Stimulated activated CD8-positive, alpha-beta memory T cell treated with anti-CD3 and anti-CD28 coated beads, Interleukin-7, amount 100 ng/mL, for 1 hour (primary cell): ENCODE measurements at places on chromosomes 11 and 22.

DNA sequence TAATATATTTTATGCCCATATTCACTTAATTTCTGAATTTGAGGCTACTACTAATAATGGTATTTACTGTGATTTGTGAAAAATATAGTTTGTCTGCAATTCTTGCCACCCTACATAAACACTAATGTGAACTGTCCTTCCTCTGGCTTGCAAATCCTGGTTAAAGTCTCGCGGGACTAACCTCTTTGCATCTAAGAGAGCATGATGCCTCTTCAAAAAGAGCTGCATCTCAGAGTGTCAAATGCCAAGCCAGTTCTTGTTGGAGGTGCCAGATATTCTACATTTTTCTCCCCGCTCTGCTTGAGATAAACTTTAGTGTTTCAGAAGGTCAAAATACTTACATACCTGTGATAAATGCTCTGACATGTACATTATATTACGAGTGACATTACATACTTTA lies 2.1 kb downstream of the ARHGAP42 start:
- DNase-seq = no peak

DNA sequence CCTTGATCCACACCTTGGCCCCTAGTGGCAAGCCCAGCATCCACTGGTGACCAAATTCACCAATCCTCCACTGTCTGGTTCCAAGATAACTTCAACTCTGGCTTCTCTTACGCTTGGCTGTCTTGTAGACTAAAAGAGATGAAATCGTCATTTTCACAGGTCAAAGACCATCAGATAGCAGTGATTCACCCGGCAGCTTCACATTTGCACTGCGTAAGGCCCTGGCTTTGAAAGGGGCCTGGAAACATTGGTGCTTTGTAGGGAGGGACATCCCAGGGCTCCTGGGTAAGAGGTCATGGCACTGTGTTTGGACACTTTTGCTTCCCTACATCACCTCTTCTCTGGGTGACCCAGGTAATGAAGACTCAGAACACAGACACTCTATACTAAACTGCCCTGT lies 30.1 kb upstream of the FADD start:
- DNase-seq = no peak

GRCh38 chr11:2561696-2562581 lies 117.1 kb downstream of the KCNQ1 start:
- DNase-seq = no peak

DNA sequence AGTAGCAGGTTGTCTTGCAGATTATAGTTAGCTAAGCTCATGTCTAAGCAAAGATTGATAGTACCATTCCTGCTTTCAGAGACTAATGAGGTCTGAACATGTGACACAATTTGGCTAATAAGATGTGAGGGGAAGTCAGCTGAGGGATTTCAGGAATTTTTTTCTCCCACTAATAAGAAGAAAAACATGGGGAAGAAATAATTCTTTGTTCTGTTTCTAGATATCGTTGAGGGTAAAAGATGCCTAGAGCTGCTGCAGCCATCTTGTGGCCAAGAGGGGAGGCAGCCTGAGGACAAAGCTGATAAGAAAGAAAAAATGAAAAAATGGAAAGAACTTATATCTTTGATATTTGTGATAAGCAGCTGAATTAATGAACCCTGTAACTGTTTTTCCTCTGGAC lies 1334.4 kb downstream of the LRRC4C start:
- no peak for DNase-seq

- DNase-seq = no peak
Observed at GRCh38 chr22:36913427-36914389, at the start of gene CSF2RB. Gene CSF2RB (plus strand): TSS chr22:36913628. CDS start chr22:36922208, 8,580 bp downstream.

DNA sequence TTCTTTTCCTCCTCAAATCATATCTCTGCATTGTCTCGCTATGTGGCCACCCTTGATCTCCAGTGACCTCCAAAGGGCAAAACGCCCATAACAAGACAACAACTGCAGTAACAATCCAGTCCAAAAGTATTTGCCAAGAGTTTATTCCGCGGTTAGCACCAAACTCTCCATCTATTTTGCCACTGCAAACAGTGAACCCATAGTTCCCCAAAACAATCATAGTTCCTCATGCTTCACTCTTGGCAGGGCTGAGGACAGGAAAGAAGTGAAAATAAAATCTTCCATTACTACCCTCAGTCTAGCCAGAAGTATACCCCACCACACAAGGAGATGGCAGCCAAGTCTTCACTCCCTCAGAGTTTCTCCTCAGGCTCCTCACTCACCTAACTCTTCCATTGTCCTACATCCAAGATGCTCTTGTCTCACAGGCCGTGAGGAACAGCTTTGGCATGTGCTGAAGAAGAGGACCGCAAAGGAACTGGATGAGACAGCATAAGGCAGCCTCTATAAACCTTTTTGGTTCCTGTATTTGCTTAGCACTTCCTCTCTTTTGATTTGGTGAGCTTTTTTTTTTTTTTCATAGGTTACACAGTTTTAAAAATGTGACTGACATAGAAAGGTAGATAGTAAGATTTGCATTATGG lies at the start of gene LPXN:
TSS of gene LPXN (minus strand) at position 480 of the 644 bp plus-strand sequence. CDS start at position 396, 84 bp downstream.
- peak; percentile 12 for DNase-seq

DNA sequence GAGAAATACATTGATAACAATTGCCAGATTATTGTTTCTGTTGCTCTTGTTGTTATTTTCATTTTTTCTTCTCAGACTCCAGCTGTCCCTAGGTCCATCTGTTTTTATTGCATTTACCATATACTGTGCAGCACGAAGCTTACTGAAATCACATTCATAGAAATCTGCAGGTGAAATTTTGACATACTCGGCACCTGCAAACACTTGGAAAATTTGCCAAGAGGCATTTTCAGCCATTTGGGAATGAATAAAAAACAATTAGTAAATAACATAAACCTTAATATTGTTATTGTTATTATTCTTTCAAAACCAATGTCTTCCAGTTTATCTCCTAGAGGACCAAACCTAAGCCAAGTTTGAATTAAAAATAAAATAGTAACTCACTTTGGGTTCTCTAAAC lies 2357.2 kb downstream of the LRRC4C start:
- no peak for DNase-seq

DNA sequence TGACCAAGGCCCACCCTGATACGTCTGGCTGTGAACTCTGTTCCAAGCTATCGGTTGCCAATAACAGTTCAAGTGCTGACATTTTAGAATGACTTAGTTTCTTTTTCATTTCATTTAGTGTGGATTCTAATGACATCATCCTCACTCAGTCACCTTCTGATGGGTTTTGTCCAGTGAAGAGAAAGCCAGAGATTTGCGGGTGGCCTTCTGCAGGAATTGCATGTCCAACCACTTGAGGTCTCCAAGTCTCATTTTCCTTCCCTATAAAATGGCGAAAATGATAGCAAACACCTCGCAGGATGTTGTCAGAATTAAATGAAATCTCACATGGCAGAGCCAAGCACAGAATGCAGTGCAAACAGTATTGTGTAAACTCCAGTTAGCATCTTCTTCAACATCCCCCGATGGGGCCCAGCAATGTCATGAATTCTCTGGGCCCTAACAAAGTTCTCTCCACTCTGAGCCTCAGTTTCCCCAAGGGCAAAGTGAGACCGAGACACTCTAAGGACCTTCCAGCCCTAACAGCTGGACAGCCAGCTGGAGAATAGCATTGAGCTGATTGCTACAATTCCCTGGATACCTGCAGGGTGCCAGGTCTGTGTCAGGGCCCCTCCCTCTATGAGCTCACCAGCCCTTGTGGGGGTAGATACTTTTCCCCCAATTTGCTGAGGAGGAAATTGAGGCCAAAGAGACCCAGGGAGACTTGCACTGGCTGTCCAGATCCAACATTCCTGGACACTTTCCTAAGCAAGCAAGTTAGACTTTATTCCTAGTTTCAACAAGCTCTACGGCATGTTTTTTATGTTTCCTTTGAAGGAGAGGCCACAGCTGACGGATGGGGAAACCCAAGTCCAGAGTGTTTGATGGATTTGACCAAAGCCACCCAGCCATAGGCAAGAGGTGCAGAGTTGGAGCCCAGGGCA lies 286.7 kb downstream of the MN1 start:
- DNase-seq = no peak

GRCh38 chr22:48609279-48609865 lies 1218.3 kb downstream of the BRD1 start:
- no peak for DNase-seq

DNA sequence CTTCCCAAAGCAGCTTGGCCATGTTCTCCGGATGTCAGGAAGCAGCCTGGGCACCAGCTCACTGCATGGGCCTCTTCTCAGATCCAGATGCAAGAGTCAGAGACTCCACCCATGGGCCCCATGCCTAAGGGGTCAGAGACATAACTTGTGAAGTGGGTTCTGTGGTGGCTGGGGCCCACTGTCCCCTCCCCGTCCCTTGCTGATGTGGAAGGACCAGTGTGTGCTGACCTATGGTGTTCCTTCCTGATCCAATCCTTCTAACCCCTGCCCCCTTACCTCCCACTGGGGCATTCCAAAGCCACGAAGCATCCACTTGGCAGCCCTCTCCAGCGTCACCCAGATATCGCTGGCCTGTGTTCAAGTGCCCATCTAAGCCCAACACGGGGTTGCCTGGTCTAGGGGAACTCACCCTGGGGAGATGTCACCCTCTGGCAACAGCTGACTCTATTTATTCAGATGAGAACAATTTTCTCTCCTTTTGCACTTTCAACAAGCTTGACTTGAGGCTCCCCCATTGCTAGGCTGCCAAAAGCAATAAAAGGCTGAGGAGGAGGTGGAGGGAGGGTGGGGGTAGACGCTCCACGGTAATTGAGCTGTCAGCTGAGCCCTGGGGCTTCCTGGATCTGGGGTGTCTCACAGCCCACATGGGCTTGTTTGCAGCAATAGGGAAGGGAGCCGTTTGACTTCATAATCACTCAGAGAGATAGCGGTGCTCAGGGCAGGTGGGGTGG lies 158.5 kb downstream of the ADAMTS15 start:
- no peak for DNase-seq

DNA sequence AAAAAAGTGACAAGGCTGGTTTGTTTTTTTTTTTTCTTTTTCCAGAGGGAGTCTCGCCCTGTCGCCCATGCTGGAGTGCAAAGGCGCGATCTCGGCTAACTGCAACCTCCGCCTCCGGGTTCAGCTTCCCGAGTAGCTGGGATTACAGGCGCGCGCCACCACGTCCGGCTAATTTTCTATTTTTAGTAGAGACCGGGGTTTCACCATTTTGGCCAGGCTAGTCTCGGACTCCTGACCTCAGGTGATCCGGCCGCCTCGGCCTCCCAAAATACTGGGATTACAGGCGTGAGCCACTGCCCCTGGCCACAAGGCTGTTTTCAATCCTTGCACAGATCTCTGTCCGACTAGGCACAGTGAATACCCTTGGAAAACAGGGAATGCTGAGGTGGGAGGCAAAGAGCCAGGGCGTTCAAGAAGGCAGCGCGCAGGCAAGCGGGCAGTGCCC lies 566 bp downstream of the ATP6V1E1 start:
- no peak for DNase-seq

DNA sequence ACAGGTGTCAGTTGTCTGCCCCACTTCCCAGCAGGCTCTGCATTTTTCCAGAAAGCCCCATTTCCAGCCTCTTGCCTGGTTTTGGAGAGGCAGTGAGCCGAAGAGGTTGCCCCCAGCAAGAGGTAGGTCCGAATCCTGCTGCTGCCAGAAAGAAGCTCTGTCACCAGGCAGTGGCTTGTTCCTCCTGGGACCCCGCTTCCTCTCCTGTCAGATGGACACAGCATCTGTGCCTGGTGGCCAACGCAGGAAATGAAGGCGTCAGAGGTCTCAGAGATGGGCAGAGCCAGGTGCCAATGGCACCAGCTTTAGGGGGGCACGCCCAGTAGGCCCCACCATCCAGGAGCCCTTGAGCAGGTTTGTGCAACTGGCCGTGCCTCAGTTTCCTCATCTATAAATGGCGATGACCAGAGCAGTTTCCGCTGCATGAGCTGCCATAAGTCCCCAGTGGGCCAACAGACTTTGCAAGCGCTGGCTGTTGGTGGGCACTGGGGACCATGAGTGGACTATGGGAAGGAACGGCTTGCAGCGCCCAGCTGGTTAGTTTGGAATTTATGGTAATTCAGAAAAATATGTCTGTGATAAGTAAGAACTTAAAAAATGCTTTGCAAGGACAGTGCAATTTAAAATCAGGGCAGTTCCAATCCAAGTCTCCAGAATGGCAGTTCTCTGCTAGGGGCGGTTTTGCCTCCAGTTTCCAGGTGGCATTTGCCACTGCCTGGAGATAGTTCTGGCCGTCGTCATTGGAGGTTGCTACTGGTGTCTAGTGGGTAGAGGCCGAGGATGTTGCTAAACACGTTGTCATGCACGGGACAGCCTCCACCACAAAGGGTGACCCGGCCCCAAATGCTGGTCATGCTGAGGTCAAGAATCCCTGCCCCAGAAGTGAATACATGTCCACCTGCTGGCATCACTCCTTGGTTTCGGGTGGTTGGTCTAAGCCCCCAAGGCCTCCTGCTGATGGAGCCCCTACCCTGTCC lies 2.3 kb upstream of the OSBPL5 start:
- DNase-seq = no peak

DNA sequence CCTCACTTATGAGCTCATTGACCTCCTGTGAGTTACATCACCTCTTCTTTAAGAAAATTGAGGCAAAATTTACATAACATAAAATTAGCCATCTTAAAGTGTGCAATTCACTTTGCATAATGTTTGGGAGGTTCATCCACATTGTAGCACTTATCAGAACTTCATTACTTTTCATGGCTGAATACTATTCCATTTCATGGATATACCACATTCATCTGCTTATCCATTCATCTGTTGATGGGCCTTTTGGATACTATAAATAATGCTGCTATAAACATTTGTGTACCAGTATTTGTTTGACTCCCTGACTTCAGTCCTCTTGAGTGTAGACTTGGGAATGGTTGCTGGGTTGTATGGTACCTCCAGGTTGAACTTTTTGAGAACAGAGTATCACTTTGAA lies 103.4 kb downstream of the TP53I11 start:
- no peak for DNase-seq

GRCh38 chr22:27754247-27754887 lies 47.2 kb downstream of the MN1 start:
- no peak for DNase-seq

DNA sequence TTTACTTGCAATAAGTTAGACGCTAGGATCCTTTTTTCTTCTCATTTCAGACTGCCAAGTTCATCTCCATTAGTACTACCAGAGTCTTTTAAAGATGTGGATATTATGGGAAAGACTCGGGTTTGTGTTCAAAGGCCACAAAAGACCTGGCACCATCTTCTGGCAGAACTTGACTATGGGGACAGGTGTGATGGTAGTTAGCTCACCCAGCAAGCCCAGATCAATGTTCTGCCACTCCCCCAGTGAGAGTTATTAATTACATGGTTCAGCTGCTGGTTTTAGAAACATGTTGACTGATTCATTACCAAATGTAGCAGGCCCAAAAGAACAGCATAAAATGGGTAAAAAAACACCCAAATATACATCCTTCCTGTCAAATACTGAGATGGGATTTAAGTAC lies 333.5 kb upstream of the PITPNB start:
- DNase-seq = no peak

DNA sequence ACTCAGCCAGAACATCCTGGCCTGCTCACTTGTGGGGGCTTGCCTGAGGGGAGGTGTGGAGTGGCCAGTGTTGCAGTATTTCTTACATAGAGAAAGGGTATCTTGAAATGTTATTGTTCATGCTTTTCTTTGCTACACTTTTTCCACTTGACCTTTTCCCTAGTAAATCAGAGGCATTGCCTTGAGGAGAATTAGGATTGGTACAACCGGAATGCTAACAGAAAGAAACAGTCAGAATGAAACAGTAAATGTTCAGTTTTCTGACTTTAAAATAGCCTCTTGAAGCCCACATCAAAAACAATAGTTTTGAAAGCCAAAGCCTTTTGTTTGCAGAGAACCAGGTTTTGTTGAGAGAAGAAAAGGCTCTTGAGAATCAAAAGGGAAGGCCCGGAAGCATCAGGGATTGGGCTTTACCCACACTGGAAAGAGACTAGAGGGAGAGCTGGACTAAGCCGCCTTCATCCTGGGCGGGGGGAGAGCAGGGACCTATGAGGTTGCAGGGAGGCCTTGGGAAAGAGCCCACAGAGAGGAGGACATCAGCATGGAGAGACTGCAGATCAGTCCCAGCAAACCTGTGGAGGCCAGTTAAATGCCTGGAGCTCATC lies 12.4 kb downstream of the ADM start:
- no peak for DNase-seq
